ENCODE measurements at places on chromosomes 5 and 9. TPM values are rescaled to one million over a fixed set of nuclear protein-coding genes. Genes with fewer than 3 reads are reported as not detected.

The ANKRD31 gene
- polyA plus RNA-seq, result 0.53 TPM

The PARP8 gene
- 19.8 TPM for polyA plus RNA-seq

The NR5A1 gene
- 0.06 TPM for polyA plus RNA-seq

The BASP1 gene
- polyA plus RNA-seq, result 86.5 TPM

The LAMC3 gene
- polyA plus RNA-seq, result 29.8 TPM

The PLAC8L1 gene
- polyA plus RNA-seq, result 0.91 TPM

The DNM1 gene
- 92.5 TPM for polyA plus RNA-seq

The URM1 gene
- polyA plus RNA-seq, result 52.0 TPM

The PCDHB10 gene
- polyA plus RNA-seq, result 8.7 TPM

The ORM2 gene
- polyA plus RNA-seq, result not detected

The PITX1 gene
- polyA plus RNA-seq, result not detected

The MELK gene
- polyA plus RNA-seq, result 20.9 TPM

The SLC27A6 gene
- 1.6 TPM for polyA plus RNA-seq

The RNF183 gene
- polyA plus RNA-seq, result 4.9 TPM

The ELAVL2 gene
- polyA plus RNA-seq, result 2.9 TPM

The NR2F1 gene
- 237 TPM for polyA plus RNA-seq

The STPG3 gene
- 2.3 TPM for polyA plus RNA-seq

The CDKN2AIPNL gene
- polyA plus RNA-seq, result 32.6 TPM
